ENCODE measurements at places on chromosomes 2 and 18.

- DNase-seq: no peak
Observed at GRCh38 chr2:114461116-114461515, 18.7 kb downstream of the DPP10 start.

- DNase-seq: no peak
Observed at GRCh38 chr2:139885921-139886498, 1105.8 kb upstream of the NXPH2 start.

DNA sequence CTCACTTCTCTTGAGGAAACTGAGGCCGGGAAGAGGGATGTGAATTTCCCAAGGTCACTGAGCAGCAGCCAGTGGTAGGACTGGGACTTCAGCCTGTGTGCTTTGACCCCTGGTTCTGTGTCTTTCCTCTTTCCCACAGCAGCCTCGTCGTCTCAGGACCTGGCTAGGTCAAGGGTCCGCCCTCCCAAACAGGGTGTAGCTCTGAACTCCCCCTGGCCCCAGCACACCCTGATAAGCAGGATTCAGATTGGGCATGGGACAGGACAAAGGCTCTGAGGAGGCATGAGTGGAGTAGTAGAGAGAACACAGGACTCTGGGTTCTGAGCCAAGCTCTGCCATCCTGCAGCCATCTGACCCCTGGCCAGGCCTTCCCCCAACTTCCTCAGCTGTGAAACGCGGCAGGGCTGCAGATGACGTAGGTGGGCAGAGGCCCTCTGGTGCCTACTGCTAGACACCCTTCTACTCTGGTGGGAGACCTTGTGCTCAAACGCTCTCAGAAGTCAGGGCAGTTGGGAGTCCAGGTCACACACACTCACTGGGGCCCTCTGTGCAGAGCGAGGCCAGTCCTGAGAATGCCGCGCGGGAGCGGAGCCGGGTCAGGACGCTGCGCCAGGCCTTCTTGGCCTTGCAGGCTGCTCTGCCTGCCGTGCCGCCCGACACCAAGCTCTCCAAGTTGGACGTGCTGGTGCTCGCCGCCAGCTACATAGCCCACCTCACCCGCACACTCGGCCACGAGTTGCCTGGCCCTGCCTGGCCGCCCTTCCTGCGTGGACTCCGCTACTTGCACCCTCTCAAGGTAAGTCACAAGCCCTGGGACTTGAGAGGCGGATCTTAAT lies 984 bp downstream of the TCF23 start:
- no peak for DNase-seq

GRCh38 chr2:15591373-15591691 lies 336 bp upstream of the DDX1 start:
- no peak for DNase-seq

DNA sequence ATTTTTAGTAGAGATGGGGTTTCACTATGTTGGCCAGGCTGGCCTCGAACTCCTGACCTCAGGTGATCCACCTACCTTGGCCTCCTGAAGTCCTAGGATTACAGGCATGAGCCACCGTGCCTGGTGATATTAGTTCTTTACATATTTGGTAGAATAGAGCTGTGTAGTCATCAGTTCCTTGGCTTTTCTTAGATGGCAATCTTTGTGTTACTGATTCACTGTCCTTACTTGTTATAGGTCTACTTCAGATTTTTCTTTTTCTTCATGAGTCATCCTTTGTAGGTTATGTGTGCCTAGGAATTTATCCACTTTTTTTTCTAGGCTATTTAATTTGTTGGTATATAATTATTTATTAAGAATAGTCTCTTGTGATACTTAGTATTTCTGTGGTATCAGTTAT lies 30.3 kb upstream of the ZSWIM2 start:
- DNase-seq: no peak

DNA sequence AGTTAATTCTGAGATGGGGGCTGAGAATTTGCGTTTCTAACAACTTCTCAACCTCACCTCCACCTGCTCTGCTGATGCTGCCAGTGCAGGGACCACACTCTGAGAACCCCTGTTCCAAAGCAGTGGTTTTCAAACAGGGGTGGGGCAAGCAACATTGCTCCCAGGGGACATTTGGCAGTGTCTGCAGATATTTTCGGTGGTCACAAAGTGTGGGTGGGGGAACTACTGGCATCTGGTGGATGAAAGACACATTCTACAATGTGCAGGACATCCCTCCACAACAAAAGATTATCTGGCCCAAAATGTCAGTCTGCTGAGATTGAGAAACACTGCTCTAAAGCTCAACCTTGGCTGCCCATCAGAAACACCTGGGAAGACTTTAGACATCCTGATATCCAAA lies 188.7 kb upstream of the SATB2 start:
- no peak for DNase-seq

DNA sequence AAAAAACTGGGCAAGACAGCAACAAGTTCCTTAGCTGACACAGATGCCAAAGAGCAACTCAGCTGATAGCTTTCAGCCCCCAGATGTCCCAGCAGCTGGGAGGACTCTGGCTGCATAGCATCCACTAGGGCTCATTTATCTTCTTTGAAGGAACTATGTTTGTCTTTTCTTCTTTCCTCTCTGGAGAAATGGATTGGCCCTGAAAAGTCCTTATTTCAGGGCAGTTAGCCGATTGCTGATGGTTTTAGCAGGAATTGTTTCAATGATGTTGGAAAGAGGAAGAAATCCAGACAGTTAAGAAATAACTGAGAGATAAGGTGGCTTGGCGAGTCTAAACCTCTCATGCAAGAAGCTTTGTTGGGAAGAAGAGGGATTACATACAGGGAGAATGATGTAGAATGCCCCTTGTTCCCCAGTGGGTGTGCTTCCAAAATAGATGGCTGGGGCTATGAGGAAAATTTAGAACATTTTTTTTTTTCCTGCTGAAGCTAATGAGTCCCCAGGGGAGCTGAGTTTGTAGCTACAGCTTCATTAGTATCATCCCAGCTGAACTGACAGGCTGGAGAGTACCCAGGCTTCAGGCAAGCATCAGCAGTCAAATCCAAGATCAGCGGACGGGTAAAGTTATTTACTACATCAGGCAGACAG lies 33.6 kb upstream of the SERPINE2 start:
- no peak for DNase-seq
